Mucosa of gallbladder (tissue), 1 donor: ENCODE measurements at places on chromosomes 5 and 9. TPM values are rescaled to one million over a fixed set of nuclear protein-coding genes. Genes with fewer than 3 reads are reported as not detected.

PCDHA3 gene
- 1.9 TPM for total RNA-seq

GPSM1 gene
- total RNA-seq = 24.6 TPM

GPR21 gene
- 1.9 TPM for total RNA-seq

RANBP3L gene
- total RNA-seq = 3.9 TPM

PCDHGA1 gene
- 0.72 TPM for total RNA-seq

PCDHAC1 gene
- 12.2 TPM for total RNA-seq

SH3PXD2B gene
- total RNA-seq = 30.6 TPM

NDST1 gene
- 80.7 TPM for total RNA-seq

IRX1 gene
- total RNA-seq = not detected

SLC23A1 gene
- 17.0 TPM for total RNA-seq

FOXD1 gene
- total RNA-seq = 2.6 TPM

TXNDC15 gene
- total RNA-seq = 88.5 TPM

COL5A1 gene
- 42.6 TPM for total RNA-seq

TAS2R1 gene
- total RNA-seq = not detected

DELE1 gene
- total RNA-seq = 72.4 TPM

CD74 gene
- 1,336 TPM for total RNA-seq

PGM5 gene
- 96.0 TPM for total RNA-seq

ADGRV1 gene
- total RNA-seq = 31.9 TPM

C5orf58 gene
- 0.52 TPM for total RNA-seq

FSTL4 gene
- total RNA-seq = 0.58 TPM

PCDHA10 gene
- total RNA-seq = 2.9 TPM

CDH18 gene
- 0.32 TPM for total RNA-seq

CDKN2B gene
- total RNA-seq = 2.5 TPM

OTULIN gene
- 33.6 TPM for total RNA-seq

ZNG1A gene
- 20.5 TPM for total RNA-seq

PDGFRB gene
- total RNA-seq = 97.8 TPM

BNC2 gene
- 52.0 TPM for total RNA-seq

FOXI1 gene
- total RNA-seq = 0.69 TPM

FBP1 gene
- 50.5 TPM for total RNA-seq

ARID3C gene
- not detected for total RNA-seq

FOXD4L4 gene
- total RNA-seq = not detected

BARHL1 gene
- total RNA-seq = not detected

SLC6A3 gene
- total RNA-seq = 0.23 TPM

CCDC107 gene
- 59.2 TPM for total RNA-seq

PCDHB2 gene
- 3.6 TPM for total RNA-seq

BHMT2 gene
- total RNA-seq = 11.0 TPM

PCDHGC4 gene
- total RNA-seq = 2.6 TPM

CCL27 gene
- not detected for total RNA-seq

IL5 gene
- not detected for total RNA-seq

PCDHGB3 gene
- 3.0 TPM for total RNA-seq

C5orf34 gene
- total RNA-seq = 0.69 TPM

CDH10 gene
- total RNA-seq = 0.14 TPM

KCNN2 gene
- total RNA-seq = 0.17 TPM

HAUS6 gene
- 7.3 TPM for total RNA-seq

GNAQ gene
- total RNA-seq = 83.6 TPM

DAB2 gene
- total RNA-seq = 55.2 TPM

MARCOL gene
- not detected for total RNA-seq

POLR1E gene
- total RNA-seq = 19.3 TPM

GPR150 gene
- not detected for total RNA-seq

COL15A1 gene
- total RNA-seq = 46.2 TPM

ATP10B gene
- 119 TPM for total RNA-seq

FGD3 gene
- 8.2 TPM for total RNA-seq
